ENCODE measurements at places on chromosomes 13 and 19.

DNA sequence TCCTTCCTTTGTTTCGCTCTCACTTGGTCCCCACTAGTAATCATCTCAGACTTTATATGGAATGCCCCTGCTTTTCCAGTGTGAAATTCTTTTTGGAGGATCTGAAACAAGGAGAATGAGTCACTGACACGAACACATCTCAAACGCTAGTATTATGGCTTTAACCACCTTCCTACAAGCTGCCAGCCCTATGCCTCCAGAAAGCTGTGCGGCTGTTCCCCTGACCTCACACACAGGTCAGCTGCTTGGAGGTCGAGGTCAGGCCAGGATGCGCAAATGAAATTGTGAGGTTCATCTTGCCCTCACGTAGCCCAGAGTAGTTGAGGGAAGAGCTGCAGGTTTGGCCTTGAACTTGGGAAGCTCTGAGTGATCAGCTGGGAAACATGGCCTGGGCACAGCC lies 449.8 kb downstream of the FGF9 start:
- DNase-seq: no peak

- DNase-seq: no peak
Observed at GRCh38 chr13:24043590-24044350, 116.8 kb upstream of the SPATA13 start.

DNA sequence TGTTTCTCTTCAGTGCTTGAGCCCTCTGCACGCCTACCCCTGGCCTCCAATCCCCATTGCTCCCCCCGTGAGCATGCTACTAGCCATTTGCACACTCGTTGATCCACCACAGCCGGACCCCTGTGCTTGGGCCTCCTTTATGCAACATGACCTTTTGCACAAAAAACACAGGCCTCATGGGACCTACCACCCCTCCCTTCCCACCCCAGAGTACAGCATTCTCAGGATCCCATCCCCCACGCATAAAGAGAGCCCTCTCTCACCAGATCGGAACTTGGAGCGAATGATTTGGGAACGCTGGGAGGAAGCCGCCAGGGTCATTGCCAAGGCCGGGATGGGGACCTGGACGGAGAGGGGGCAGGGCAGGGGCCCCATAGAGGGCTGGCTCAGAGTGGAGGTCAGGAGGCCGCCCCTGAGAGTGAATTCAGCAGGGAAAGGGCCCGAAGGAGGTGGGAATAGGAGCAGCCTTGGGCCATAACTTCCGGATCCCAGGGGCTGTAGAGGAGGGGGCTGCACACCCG lies 754 bp downstream of the MAMSTR start:
- DNase-seq: no peak

DNA sequence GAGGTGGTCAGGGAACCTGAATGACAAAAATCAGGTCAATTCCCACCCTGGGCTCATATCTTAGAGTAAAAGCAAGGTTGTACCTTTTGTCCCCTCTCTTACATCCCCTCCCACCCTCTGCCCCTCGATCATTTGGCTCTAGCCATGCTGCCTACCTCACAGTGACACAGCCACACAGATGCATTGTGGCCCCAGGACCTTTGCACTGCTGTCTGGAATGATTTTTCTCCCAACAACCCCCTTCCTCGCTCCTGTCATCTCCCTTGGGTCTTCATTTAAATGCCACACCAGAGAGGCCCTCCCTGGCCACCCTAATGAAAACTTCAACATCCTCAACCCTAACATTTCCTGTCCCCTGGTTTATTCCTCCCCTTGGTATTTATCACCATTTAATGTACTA lies 4.3 kb downstream of the MYH14 start:
- DNase-seq: no peak

- no peak for DNase-seq
Observed at GRCh38 chr13:23956106-23956505, 58.8 kb upstream of the C1QTNF9B start.

GRCh38 chr19:1284293-1284978 lies 1.2 kb upstream of the EFNA2 start:
- DNase-seq: peak; percentile 85

- DNase-seq: no peak
Observed at GRCh38 chr13:83876546-83876945, 5.7 kb downstream of the SLITRK1 start.

DNA sequence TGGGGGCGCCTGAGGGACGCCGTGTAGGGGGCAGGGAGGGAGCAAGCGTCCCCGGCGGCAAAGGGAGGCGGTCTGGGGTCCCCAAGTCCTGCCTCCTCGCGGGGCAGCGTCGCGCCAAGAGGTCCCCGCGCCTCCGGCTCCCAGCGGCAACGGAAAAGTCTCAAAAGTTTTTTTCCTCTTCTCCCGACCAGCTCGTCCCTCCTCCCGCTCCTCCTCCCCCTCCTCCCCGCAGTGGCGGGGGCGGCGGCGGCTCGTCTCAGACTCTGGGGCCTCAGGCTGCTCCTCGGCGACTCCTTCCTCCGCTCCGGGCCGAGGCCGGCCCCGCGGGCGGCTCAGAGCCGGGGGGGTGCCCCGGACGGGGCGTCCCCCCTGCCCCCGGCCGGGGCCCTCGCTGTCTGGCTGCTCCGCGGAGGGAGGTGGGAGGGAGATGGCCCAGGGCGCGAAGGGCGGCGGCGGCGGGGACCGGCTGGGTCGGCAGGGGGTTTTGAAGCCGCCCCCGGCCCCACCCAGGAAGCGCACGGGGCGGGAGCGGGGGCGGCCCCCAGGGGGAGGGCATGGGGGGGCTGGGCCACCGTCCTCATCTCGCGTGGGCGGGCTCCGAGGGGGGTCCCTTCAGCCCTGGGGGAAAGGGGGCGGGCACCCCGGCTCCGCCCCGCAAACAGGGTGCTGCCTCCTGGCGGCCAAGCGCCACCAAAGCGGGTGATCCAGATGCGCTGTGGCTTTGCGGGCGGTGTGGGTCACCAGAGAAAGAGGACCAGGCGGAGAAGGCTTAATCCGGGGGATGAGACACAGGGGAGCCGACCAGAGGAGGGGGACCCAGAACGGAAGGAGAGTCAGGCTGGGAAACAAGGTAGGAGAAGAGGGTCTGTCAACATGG lies at the start of gene TGFB1:
TSS of gene TGFB1 (minus strand) at position 457 of the 877 bp plus-strand sequence. CDS start 878 bp downstream, outside the sequence.
- DNase-seq: peak; percentile 78

GRCh38 chr13:88979465-88980175 lies 1308.4 kb downstream of the SLITRK5 start:
- no peak for DNase-seq

DNA sequence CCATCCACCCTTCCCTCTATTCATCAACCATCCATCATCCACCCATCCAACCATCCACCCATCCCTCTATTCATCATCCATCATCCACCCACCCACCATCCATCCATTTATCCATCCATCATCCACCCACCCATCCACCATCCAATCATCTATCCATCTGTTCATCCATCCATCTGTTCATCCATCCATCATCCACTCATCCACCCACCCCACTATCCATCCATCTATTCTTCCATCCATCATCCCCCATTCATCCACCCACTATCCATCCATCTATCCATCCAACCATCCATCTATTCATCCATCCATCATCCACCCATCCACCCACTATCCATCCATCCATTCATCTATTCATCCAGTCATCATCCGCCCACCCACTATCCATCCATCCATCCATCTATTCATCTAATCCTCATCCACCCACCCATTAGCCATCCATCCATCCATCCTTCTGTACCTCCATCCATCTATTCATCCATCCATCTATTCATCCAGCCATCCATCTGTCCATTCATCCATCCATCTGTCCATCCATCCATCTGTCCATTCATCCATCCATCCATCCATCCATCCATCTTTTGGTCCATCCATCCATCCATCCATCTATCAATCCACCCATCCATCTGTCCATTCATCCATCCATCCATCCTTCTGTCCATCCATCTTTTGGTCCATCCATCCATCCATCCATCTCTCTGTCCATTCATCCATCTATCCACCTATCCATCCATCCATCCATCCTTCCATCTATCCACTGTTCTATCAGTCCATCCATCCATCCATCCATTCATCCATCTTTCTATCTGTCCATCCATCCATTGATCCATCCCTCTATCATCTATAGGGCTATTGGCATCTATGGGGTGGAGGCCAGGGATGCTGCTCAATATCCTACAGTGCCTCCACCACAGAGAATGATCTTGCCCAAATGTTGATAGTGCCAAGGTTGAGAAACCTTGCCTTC lies 47.5 kb downstream of the CPAMD8 start:
- DNase-seq: no peak

Measured in left lobe of liver (tissue), 2 donors.